ENCODE measurements at places on chromosomes 5 and 9.
A peak's percentile ranks its signal among the peaks of the same experiment; 100 is the strongest.

- DNase-seq, result no peak
Observed at GRCh38 chr9:131918481-131918880, 161.2 kb downstream of the MED27 start.

GRCh38 chr5:172156541-172156994, 31.5 kb downstream of the STK10 start:
- no peak for DNase-seq

DNA sequence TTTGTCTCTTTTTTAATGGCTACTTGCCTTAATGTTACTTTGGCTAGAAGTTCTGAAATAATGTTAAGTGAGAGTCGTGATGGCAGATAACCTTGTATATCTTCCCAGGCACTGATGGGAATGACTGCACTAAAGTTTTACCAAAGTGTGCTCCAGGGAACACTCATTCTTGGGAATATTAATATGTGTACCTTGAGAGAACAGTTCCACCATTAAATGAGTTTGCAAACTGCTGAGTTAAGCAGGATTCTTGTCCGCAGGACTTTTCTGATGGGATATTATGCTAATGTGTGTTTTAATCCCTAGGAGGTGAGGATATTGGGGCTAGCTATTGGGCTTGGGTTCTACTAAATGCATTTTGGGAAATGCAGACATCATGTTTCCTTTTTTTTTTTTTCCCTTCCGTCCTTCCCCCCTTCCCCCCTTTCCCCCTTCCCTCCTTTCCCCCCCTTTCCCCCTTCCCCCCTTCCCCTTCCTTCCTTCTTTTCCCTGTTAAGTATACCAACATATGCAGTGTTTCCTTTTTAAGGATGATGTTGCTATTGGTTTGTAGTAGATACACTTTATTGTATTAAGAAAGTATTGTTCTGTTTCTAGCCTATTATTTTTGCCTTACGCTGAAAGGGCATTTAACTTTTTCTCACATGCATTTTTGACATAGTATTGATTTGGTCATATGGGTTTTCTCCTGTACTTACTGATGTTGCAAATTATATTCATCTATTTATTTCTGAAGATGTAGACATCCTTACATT, 15.5 kb downstream of the ZBTB34 start:
- no peak for DNase-seq

DNA sequence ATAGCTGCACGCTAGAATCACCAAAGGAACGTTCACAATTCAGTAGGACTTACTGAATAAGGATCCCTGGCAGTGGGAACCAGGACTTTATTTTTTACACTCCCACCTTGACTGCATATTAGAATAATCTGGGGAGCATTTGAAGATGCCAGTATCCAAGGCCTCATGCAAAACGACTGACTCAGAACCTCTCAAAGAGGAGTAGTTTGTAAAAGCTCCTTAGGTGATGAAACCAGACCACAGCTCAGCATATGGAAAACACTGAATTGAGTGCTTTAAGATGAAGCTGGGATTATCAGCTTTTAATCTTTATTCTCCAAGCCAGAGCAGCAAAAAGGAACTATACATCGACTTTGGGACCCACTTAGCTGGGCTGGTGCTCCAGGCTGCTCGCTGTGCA, 288.3 kb downstream of the MLLT3 start:
- DNase-seq, result no peak

GRCh38 chr5:80711938-80712337, 57.2 kb upstream of the DHFR start:
- DNase-seq, result peak; percentile 2

DNA sequence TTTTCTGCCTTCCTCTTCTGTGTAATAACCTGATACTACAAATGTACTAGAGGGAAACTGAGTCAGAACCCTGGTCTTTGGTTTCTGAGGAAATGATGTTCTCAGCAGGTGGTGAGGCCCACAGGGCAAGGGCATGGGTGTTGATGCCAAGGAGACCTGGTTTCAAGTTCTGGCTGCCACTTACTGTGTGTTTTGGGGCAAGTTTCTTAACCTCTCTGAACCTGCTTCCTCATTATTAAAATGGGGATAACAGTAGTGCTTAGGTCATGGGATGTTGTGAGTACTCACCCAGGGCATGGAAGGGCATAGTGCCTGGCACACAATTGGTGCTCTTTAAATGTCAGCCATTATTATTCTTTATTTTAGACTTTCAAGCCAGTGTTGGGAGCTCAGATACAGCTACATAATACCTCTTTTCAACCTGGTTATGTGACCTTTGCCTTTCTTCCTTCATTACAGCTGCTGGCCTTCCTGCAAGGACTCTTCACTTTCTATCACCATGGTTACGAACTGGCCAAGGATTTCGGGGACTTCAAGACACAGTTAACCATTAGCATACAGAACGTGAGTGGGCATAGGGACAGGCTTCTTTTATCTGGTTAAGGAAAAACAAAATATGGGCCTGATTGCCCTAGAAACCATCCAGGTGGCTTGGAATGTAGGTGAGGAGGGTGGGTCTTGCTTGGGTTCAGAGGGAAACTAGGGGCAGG, 131.5 kb downstream of the ARHGAP26 start:
- no peak for DNase-seq

Measured in NCI-H510A treated with DMSO at 0.1 percent for 48 hours (cell line).